Cardiac fibroblast (primary cell): ENCODE measurements at places on chromosomes 11 and 22.
A peak's percentile ranks its signal among the peaks of the same experiment; 100 is the strongest.

DNA sequence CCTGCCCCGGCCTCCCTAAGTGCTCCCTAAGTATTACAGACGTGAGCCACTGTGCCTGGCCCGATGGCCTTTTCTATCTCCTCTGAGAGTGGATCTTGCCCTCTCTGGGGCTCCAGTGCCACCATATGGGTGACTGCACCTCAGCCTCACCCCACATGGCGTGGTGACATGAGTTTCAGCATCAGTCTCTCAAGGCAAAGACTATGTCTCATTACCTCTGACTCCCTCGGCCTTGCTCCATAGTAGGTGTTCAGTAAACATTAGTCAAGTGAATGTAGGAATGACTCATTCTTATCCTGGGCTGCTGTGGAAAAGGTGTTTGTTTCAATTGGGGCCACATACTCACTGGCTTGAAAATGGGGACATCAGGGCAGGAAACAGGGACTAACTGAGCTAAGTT, 168.8 kb downstream of the GRIK4 start:
- DNase-seq: no peak

GRCh38 chr22:19085233-19085718, 36.9 kb downstream of the DGCR2 start:
- peak; percentile 54 for DNase-seq

DNA sequence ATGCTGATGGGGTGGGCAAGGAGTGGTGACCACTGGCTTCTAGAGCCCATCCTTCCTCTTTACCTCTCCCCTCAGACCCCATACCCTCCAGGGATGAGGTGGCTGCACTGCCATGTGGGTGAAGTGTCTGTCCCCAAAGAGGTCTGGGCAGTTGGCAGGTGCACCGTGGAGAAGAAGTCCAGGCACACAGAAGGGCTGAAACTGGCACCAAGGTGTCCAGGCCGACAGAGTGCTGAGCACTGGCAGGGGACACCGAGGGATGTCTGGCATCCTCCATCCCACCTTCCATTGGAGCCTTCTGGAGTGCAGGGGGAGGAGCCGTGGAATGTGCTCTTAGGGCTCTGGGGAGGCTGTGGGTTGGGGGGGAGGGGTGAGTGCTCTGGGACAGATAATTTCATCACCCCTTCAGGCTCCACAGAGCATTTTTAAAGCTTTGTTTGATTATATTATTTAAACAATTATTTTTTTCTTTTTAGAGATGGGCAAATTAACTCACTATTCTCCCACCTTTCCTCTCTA, 37.9 kb downstream of the PKNOX2 start:
- no peak for DNase-seq

GRCh38 chr11:45459491-45459890, 173.3 kb upstream of the SYT13 start:
- no peak for DNase-seq

- no peak for DNase-seq
Measured at GRCh38 chr11:74442636-74443035, 24.7 kb downstream of the KCNE3 start.

GRCh38 chr11:72826191-72826941, 12.2 kb downstream of the ATG16L2 start:
- no peak for DNase-seq

DNA sequence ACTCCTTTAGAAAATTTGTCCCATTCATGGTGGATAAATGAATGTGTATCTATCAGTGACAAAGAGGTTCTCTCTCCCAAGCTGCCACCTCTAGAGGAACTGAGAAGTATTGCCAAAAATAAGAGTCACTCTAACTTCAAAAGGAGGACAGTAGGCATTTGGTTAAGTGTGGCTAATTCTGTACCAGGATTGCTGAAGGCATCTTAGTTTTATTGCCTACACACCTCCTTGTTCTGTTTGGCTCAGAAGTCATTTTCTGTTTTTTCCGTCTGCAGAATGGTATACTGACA, 189.0 kb upstream of the MPPED2 start:
- no peak for DNase-seq

DNA sequence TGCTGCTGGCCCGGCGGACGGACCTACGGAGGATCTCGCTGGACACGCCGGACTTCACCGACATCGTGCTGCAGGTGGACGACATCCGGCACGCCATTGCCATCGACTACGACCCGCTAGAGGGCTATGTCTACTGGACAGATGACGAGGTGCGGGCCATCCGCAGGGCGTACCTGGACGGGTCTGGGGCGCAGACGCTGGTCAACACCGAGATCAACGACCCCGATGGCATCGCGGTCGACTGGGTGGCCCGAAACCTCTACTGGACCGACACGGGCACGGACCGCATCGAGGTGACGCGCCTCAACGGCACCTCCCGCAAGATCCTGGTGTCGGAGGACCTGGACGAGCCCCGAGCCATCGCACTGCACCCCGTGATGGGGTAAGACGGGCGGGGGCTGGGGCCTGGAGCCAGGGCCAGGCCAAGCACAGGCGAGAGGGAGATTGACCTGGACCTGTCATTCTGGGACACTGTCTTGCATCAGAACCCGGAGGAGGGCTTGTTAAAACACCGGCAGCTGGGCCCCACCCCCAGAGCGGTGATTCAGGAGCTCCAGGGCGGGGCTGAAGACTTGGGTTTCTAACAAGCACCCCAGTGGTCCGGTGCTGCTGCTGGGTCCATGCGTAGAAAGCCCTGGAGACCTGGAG, 74.1 kb downstream of the LRP5 start:
- DNase-seq: no peak

DNA sequence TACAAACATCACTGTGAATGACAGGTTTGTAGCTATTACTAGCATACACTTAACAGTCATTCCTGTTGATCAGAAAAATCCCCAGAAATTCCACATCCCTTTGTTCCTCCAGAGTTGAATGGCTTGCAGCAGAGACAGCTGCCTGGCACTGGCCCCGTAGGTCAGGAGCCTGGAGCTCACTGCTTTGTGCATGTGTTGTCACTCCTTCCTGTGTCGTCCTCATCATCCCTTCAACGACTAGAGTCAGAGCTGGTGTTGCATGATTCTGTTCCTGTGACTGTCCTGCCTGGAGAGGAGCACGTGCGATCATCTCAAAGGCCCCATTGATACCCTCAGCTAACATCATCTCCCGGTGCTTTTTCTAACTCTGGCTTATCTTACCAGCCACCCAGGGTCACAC, 58.3 kb downstream of the LDLRAD3 start:
- no peak for DNase-seq

DNA sequence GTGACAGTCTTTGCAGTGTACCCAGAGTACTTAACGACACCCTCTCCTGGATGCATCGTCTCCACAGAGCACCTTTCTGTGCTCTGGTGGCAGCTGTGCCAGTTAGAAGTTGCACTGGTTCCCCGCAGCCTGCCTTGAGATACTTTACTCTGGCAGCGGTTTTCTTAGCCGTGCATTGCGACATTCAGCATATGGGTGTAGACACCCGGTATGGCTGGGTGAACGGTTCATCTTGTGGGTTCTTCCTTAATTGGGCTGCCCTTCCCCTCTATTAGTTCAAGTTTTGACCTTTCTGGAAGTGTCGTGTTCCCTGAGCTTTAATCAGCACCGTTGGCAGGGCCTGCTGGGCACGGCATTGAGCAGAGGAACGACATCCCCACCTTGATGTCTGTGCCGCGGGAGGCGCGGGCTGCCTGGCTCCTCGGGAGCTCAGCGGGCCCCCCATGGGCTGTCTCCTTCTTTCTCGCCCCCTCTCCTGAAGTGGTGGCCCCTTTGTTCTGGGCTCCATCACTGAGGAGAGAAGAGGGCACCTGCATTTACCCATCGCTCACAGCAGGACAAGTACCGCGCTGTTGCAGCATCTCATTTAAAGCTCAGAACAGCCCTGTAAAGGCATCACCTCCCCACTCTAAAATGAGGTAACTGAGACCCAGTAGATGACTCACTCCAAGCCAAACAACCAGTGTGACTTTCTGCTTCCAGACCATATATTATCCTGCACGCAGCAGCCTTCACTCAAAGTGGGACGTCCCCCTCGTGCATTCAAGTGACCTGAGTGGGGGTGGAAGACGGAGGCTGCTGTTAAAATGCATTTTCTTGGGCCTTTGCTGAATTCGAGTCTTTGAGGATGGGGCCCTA, 13.3 kb downstream of the FAM83F start:
- DNase-seq: no peak

- DNase-seq: peak; percentile 34
Measured at GRCh38 chr11:13289081-13289480, 11.5 kb downstream of the BMAL1 start.

DNA sequence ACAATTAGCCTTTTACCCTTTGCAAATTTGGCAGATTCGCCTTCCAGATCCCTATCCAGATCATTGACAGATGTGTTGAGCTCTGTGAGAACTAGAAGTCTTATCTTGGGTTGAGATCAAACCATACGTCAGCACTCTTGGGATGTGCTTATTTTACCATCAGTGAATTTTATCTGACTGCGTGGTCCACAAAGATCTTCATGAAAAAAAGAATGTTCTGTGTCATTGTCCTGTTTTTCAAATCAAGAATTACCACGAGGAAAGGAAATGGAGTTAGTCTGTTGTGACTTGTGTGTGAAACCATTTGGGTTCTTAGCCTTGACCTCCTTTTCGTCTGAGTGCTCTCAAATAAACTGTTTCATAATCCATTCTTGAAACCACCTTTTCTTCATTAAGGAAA, 86.2 kb upstream of the SORL1-AS1 start:
- no peak for DNase-seq

DNA sequence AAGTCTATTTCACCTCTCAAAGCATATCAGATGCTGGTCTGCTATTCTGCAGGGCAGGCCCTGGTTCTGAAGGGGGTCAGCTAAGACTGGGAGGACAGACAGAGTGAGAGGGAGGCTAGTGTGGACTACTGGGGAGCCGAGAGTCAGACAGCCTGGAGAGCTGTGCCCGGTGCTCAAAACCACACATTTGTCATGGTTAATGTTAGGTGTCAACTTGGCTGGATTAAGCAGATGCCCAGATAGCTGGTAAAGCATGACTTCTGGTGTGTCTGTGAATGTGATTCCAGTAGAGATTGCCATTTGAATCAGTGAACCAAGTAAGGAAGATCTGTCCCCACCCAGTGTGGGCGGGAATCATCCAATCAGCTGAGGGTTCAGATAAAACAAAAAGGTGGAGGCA, 102.6 kb downstream of the SNX19 start:
- DNase-seq: no peak

- DNase-seq: peak; percentile 36
Measured at GRCh38 chr22:29343313-29343805, 27.9 kb upstream of the RASL10A start.

- DNase-seq: no peak
Measured at GRCh38 chr22:24094966-24095365, 83.9 kb downstream of the CABIN1 start.

DNA sequence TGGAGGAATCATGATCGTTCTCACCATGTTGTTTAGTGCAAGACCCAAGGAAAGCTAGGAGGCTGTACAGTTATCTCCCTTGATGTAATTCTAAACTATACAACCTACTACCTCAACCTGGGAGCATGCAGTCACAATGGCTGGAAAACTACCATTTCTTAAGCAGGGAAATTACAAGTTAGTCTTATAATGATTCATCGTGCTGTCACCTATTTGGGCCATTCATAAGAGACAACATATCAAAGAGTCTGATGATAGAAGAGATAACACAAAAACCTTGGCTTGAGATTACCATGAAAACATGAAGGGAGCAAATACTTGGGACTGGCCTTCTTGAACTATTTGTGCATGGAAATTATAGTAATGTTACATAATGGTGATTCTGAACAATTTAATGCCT, 30.5 kb upstream of the BLID start:
- DNase-seq: peak; percentile 70

DNA sequence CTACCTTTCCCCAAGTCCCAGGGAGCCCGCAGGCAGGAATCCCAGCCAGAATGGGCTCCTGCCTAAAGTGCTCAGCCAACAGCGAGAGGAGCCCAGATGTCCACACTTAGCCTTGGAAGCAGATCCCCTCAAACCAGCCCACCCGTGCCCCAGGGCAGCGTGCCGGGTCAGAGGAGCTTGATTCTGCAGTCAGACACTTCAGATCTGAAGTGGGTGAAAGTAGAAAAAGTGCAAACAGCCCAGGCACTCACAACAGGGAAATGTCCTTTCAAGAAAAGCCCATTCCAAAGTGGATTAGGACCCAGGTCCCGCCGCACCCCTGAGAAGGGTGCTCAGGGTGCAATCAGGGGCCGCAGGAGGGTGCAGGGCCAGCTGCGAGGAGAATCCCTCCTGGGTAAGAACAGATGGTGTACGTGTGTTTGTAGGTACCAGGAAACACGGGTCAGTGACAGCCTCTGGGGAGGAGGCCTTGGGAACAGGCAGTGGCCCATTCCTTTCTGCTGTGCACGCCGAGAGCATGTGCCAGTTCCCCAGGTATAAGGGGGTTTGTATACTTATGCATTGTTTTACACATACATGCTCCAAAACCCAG, 17.7 kb downstream of the ELFN2 start:
- no peak for DNase-seq

DNA sequence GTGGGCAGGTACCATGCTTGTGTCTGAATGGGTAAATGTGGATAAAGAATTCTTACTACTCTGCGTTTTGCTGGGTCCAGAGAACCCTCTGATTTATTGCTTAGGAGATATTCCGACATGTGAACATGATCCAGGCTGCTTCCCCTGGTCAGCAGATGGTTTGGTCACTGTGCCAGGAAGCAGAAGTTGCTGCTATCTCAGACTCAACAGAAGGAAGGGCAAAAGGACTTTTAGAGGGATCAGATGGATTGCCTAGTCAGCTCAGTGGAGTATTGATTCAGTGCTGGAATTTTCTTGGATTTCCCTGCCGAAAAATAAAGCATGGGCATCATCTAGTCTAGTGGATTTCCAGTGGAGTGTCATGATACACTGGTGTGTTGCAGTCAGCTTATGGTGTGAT, 440.1 kb downstream of the NTM start:
- DNase-seq: no peak

DNA sequence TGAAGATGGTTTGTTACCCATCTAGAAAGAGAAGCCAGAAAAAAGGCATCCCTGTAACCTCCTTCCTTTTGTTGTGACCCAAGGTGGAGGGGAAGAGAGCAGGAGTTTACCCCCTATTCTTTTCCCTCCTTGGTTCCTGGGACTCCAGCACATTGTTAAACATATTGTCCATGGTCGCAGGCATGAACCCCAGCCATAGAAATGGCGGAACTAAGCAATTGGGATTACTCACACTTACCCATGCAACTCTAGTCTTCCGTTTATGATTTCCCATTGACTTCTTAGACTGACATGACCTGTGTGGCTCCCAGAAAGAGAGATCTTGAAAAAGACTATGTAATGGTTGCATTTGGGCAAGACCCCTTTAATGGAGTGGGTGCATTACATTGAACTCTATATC, 45.4 kb downstream of the OR4C46 start:
- DNase-seq: no peak

- no peak for DNase-seq
Measured at GRCh38 chr22:17845790-17846189, 71.5 kb upstream of the BID start.

GRCh38 chr11:7079545-7080135, 9.2 kb upstream of the RBMXL2 start:
- DNase-seq: no peak

- DNase-seq: no peak
Measured at GRCh38 chr11:44709281-44709562, 17.5 kb upstream of the TSPAN18 start.
